ENCODE measurements at places on chromosomes 1 and 21. TPM values are rescaled to one million over a fixed set of nuclear protein-coding genes. Genes with fewer than 3 reads are reported as not detected.

ZZZ3 gene
- 50.6 TPM for total RNA-seq

AKNAD1 gene
- under 0.01 TPM for total RNA-seq

CNKSR1 gene
- not detected for total RNA-seq

TTC24 gene
- total RNA-seq: not detected

YTHDF2 gene
- total RNA-seq: 62.6 TPM

EPS8L3 gene
- not detected for total RNA-seq

LCE1F gene
- not detected for total RNA-seq

ADCY10 gene
- under 0.01 TPM for total RNA-seq

FAM163A gene
- 0.51 TPM for total RNA-seq

CFAP107 gene
- total RNA-seq: not detected

MYOC gene
- not detected for total RNA-seq

CRYAA gene
- total RNA-seq: not detected

Data from dermis microvascular lymphatic vessel endothelial cell (primary cell).